Thoracic aorta (tissue), 2 donors: ENCODE measurements at places on chromosomes 12 and 14.

- DNase-seq, result no peak
Measured at GRCh38 chr14:99698642-99699041, 14.5 kb downstream of the CYP46A1 start.

DNA sequence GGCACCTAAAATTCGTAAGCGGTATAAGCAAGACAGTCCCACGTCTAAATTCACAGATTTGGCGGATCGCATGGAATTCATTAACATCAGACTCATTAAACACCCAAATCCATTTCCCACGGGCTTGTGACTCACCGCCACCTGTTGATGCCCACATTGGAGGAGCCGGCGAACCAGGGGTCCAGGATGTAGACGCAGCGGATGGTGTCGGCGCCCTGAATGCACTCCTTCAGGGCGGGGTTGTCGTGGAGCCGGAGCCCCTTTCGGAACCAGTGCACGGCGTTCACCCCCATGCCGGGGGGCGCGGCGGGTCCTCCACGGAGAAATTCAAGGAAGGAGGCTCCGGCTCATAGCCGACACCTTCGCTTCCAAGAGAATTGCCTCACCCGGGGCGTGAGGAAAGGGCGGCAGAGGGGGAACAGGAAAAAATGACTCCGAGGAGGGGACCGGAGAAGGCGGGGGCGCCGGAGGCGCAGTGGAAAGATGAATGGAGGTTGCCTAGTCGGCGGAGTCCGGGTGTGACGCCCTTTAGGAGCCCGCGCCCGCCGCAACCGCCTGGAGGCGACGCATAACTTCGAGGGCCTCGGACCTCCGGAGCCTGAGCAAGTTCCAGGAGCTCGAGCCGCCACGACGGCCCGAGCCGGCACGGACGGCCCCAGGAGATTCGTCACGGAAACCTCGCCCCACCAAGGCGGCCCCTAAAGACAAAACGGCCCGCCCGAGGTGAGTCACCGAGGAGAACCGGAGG lies 506 bp downstream of the CRY1 start:
- DNase-seq, result peak; percentile 22

- DNase-seq, result no peak
Measured at GRCh38 chr12:119835068-119835467, 42.1 kb downstream of the CIT start.

- no peak for DNase-seq
Measured at GRCh38 chr12:93616584-93617101, 44.2 kb downstream of the SOCS2 start.

- no peak for DNase-seq
Measured at GRCh38 chr14:45610318-45610717, 357.3 kb upstream of the MIS18BP1 start.
